D341Med (cell line): ENCODE measurements at places on chromosomes 12 and 14.

GRCh38 chr12:49922349-49923034, 18.8 kb upstream of the FAIM2 start:
- DNase-seq, result no peak

- DNase-seq, result no peak
These were observed 26.8 kb upstream of the CLEC2D start for GRCh38 chr12:9642606-9643265.

- DNase-seq, result peak; percentile 40
These were observed 871 bp upstream of the COQ5 start for GRCh38 chr12:120529641-120530417.

DNA sequence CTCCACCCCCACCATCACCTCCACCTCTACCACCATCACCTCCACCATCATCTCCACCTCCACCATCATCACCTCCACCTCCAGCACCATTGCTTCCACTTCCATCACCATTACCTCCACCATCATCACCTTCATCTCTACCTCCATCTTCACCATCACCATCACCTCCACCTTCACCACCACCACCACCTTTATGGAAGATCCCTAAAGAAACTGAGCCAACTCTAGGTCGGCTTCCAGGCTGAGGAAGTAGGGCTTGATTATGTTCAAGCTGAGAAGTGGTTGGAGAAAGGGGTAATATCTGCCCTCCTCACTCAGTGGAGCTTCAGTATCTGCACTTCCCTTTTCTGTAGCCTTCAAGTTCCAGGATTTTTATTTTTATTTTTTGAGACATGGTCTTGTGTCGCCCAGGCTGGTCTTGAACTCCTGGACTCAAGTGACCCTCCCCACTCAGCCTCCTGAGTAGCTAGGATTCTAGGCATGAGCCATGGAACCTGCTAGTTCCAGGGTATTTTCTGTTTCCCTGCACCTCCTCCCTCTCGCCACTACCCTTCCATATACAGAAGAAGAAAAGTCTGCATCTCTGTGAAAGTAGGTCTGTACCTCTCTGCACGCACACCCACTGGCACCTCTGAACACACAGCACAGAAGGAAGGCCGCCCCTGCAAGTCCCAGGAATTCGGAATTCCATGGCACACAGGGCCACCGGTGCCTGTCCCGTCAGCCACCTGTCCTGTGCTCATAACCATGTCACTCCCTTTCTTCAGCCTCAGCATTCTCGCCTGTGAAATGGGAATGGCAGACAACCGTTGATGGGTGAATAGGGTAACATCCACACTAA, 5.9 kb downstream of the ZBTB42 start:
- DNase-seq, result no peak

DNA sequence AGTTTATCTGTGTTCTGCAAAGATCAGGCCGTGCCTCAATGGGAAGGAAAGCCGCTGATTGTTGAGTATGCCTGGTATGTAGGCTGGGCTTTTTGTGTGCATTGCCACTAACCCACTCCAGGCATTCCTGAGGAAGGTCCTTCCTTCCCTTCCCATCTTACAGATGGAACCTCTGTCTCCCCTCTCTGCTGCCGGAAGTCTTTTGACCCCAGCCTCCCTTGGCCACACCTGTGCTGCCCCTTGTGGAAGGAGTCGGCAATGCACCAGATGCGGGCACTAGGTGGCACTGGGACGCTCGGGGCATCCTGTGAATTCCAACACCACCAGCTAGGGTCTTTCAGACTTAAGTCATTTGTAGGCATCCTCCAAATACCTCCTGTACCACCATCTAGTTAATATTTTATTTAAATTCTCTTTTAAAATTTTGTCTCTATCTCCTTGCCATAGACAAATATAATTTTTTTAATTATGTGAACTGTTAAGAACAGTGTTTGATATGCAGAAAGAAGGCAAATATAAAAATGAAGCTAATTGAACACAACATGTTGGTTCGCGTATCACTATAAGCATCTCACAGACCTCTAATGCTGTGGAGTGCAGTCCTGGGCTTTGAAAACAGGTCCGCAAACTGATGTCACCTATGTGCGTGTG, 99.6 kb downstream of the RIN3 start:
- DNase-seq, result peak; percentile 79

- DNase-seq, result no peak
These were observed 261.9 kb downstream of the TMEM132D start for GRCh38 chr12:129641926-129642325.

DNA sequence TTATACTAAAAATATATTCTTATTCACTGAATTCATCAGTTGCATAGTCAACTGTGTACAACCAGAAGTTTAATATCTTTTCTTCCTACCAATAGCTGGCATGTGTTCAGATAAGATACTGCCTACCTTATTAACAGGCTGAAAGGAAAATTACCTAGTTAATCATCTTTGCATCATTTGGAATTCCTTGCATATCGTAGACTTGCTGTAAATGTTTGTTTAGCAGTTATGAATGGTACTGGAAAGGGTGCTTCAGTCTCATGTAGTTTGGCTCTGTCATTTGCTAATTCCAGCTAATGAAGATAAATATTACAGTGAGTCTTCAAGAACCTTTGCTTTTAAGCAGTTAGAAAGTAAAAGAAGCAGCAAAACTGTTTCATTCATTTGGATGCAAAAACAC, 84.4 kb downstream of the PPHLN1 start:
- no peak for DNase-seq

GRCh38 chr12:24191117-24191516, 241.6 kb upstream of the SOX5 start:
- DNase-seq, result no peak

DNA sequence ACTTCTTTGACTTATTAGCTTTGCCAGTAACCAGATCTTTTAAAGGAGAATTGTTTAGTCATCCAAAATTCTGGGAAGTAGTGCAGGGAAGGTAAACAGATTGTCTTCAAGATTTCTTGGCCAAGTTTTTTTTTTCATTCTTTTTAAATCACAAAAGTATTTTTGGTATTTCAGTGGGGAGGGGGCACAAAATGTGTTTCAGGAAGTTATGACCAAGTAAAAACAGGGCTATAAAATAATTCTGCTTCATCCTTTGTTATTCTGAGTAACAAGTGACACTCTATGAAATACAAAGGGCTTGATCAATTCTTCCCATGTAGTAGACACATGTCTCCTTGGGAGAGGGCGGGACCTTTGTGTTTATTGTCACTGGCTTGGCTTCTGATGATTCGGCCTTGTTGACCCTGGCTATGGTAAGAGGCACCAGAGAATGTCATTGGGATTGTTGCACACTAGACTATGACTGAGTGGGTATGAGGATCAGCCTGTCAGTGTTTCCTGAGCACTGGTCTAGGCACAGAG, 55.4 kb downstream of the SUSD6 start:
- no peak for DNase-seq

DNA sequence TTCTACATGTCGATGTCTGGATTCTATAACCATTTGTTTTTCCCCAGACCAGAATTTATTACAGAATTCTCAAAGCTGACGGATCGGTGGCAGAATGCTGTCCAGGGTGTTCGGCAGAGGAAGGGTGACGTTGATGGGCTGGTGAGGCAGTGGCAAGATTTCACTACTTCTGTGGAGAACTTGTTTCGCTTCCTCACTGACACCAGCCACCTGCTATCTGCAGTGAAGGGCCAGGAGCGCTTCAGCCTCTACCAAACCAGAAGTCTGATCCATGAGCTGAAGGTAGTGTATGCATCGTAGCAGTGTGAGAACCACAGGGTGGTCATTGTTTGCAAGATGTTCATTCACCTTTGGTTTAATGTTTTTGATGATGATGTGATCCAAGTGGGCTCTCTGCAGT, 124.0 kb downstream of the ESR2 start:
- no peak for DNase-seq

GRCh38 chr12:93974252-93974651, 174.1 kb upstream of the PLXNC1 start:
- no peak for DNase-seq

DNA sequence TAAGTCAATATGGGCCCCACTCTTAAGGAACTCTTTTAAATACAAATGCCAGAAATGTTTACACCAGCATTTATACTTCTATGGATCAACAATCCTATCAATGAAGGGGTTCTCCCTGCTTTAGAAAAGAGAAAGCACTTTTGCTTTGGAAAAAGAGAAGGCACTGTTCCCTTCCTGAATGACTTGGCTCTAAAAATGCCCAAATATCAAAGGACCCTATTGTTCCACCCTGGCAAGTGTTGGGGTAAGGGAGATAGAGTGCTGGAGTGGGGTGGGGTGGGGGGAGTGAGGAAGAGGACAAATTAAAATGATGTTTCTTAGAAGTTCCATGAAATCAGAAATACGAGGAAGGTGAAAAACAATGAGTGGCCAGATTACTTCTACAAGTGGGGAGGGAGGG, 131.6 kb upstream of the GRIN2B start:
- DNase-seq, result no peak

DNA sequence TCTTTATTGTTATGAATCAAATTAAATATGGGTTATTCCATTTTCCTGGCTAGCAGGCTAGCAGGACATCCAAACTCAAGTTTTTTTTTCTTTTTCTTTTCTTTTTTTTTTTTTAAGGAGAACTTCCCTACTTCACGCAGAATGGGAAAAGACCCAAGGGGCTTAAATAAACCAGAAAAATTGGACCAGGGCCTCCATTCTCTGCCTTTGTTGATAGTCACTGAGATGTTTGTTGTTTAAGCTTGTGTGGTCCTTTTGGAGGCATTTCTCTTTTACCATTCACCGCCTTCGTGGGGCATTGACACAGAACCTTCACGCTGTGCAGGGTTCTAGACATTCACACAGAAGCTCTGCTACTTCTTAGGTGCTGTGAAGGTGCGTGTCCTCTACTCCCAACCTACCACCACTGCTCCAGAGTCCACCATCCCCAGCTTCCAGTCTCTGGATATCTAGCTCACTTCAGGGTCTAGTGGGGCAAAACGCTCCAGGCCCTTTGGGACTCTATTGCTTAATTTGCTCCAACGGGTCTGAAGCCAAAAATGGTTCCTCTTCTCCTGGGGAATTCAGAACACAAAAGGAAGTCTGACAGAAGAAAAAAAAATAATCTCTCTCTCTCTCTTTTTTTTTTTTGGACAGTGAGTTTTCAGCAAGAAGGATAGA, 301.3 kb downstream of the AEBP2 start:
- no peak for DNase-seq

GRCh38 chr12:54463034-54463433, 10.4 kb downstream of the GTSF1 start:
- no peak for DNase-seq

- no peak for DNase-seq
These were observed 912.3 kb upstream of the SEL1L start for GRCh38 chr14:82445810-82446570.

- no peak for DNase-seq
These were observed 127.6 kb upstream of the DAAM1 start for GRCh38 chr14:59060841-59061240.

DNA sequence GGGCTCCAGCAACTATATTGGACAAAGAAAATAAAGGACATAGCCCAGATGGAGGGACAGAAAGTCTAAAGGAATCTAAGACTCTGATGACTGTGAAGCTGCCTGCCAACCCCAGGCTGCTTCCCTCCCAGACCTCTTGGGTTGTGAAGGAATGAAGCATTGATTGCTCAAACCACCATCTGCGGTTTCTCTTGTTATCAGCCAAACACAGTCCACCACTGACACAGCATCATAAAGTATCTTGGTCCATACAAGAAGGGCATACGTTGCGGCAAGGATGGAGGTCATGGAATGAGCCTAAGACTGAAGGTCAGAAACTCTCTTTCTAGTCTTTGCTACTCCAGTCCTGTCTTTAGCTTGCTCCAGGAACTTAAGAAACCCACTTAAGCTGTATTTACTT, 58.5 kb upstream of the PLXNC1 start:
- no peak for DNase-seq

DNA sequence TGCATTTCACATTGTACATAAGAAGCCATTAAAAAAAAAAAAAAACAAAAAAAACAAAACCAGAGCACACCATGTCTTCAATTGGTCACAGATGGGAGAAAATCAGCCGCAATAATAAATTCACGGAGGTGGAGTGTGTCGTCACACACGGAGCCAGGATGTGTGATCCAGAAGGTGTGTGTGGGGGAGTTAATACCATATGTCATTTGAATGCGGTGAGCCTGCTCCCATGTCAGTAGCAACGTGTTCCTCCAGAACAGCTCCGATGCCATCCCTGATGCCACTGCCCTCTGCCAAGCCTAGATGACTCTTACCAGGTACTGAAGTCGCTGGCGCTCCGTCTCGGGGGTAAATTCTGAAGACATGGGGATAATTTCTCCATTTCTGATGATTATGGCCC, 197.8 kb downstream of the PPM1H start:
- no peak for DNase-seq

GRCh38 chr12:57046947-57047890, 2.7 kb downstream of the MYO1A start:
- DNase-seq, result no peak

DNA sequence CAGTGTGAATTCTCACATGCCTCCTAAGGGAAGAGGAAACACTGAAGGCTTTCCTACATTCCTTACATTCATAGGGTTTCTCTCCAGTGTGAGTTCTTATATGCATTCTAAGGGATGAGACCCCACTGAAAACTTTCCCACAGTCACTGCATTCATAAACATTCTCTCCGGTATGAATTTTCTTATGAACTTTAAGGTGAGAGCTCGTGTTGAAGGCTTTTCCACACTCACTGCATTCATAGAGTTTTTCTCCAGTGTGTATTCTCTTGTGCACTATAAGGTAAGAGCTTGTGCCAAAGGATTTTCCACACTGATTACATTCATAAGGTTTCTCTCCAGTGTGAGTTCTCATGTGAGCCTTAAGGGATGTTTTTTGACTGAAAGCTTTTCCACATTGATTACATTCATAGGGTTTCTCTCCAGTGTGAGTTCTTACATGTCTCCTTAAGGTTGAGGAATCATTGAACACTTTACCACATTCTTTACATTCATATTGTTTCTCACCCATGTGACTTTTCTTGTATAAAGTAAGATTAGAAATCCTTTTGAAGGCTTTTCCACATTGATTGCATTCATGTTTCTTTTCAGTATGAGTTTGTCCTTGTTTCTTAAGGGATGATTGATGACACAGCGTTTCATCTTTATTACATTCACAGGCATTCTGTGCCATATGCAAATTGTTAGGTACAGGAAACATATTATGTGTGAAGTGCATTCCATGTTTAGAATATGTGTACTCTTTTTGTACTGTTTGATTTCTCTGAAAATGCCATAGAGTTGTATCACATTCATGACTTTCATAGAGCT, 9.5 kb downstream of the ZNF891 start:
- DNase-seq, result no peak

DNA sequence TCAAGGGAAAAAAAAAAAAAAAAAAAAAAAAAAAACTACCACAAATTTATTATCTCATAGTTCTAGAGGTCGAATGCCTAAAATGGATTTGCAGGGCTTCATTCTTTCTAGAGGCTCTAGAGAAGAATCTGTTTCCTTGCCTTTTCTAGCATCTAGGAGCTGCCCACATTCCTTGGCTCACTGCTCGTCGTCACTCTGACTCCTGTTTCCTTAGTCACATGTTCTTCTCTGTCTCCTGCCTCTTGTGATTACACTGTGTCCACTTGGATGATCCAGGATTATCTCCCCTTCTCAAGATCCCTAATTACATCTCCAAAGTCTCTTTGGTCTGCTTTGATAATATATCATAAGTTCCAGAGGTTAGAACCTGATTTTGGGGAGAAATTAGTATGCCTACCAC, 88.7 kb downstream of the HECTD1 start:
- no peak for DNase-seq
